ENCODE measurements at places on chromosomes 12 and 14.

GRCh38 chr12:43883311-43883710 is 47.4 kb downstream of the TMEM117 start:
- DNase-seq, result no peak

DNA sequence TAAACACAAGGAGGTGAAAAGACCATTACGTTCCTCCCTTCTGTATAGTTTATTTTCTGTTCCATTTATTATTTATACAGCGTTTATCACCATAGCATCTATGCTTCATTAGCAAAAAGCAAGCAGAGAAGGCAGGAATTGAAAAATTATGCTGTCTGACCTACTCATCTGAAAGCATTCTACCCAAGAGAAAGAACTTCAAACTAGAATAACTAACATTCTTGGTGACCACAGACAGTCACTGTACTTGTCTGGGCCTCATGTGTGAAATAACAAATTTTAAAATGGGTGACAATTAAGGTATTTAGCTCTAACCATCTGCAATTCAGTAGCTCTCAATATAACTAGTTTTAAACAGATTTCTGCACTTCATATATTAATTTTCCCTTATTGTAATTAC is 29.3 kb upstream of the PDE3A start:
- no peak for DNase-seq

- no peak for DNase-seq
These were observed 15.8 kb upstream of the VPS33A start for GRCh38 chr12:122282061-122282460.

- DNase-seq, result no peak
These were observed 15.1 kb downstream of the LTBP2 start for GRCh38 chr14:74596741-74597450.

GRCh38 chr12:60947533-60947932 is 1312.7 kb upstream of the USP15 start:
- no peak for DNase-seq

GRCh38 chr12:115661112-115661511 is 616.4 kb downstream of the MED13L start:
- DNase-seq, result no peak

DNA sequence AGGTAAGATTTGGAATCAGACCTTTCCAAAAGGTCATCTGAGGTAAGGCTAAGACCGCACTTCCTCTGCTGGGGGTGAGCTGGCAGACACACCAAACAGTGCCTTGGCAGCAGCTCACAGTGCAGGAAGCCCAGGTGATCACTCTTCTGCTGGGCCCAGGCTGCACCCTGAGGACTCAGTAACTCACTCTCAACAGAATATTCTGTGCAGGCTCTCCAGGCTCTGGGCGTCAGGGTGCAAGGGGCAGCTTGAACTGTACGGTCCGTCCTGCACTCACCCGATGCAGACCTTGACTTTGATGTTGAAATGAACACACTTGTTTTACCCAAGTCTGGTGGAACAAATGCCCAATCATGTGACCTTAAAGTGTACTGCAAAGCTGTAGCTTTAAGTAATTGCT is 6.0 kb downstream of the ALKBH2 start:
- no peak for DNase-seq

Measured in activated effector memory CD4-positive, alpha-beta T cell treated with anti-CD3 and anti-CD28 coated beads, Interleukin-2, amount 50 U/mL, for 16 hours (primary cell).